ENCODE measurements at places on chromosomes 11 and 22.

DNA sequence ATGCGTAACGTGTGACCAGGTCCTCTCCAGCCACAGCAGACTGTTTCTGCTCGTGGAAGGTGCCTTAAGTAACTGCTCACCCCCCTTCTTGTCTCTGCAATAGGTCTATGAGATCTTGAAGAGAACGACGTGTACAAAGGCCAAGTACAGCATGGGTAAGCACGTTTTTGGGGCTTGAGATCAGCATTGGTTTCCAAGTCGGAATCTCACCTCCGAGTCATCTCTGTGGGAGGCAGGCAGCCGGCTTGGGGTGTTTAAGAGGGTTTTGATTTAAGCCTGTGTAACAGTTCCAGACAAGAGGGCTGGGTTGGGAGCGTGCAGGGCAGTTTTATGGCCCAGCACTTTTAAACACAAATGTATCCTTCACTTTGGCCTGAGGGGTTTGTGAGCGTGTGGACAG lies 30.1 kb downstream of the ANO1 start:
- H3K4me1 ChIP-seq = peaks cover 23% of the 10 kb centered on the region
- H3K36me3 ChIP-seq = no peaks in the 10 kb centered on the region
- H3K4me3 ChIP-seq = no peak overlapping the region
- no peaks in the 10 kb centered on the region for H3K27me3 ChIP-seq
- no peak overlapping the region for H3K27ac ChIP-seq

DNA sequence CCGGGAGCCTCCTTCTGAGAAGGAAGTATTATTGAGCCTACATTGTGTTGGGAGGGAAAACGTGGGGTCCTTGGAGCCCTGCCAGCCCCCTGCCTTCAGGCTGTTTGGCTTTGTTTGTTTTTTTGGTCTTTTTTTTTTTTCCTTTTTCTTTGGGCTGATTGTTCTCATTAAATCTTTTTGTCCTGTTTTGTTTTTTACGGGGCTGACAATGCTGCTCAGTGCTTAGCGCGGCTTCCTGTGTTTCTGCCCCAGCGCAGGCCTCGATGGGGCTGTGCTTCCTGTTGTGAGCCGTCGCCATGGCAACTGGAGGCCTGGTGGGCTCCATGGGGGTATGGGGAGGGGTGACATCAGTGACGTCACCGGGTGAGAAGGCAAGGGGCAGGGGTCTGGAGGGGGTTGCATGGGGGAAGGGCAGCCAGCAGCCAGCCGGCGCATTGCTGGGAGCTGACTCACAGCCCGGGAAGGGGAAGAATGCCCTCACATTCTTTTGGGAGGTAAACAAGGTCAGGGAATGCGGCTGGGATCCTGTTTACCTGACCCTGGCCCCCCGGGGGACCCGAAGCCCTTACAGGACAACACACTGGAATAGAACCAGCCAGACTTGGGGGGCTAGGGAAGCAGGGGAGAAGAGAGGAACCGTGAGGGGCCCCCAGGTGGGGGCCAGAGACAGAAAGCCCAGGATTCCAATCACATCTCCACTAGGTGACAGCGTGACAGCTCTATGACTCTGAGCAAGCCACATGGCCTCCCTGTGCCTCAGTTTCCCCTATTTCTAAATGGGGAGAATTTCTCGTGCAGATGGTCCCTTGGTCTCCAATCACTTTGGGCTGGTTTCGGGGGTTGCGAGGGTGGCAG lies 22.2 kb upstream of the CBX7 start:
- no peak overlapping the region for H3K4me3 ChIP-seq
- H3K4me1 ChIP-seq = peaks cover 4% of the 10 kb centered on the region
- H3K27me3 ChIP-seq = no peaks in the 10 kb centered on the region

- no peak overlapping the region for H3K27ac ChIP-seq
- no peaks in the 10 kb centered on the region for H3K36me3 ChIP-seq
- no peaks in the 10 kb centered on the region for H3K4me1 ChIP-seq
- no peak for DNase-seq
Observed at GRCh38 chr11:58060535-58060934, 29.8 kb downstream of the OR6Q1 start.

DNA sequence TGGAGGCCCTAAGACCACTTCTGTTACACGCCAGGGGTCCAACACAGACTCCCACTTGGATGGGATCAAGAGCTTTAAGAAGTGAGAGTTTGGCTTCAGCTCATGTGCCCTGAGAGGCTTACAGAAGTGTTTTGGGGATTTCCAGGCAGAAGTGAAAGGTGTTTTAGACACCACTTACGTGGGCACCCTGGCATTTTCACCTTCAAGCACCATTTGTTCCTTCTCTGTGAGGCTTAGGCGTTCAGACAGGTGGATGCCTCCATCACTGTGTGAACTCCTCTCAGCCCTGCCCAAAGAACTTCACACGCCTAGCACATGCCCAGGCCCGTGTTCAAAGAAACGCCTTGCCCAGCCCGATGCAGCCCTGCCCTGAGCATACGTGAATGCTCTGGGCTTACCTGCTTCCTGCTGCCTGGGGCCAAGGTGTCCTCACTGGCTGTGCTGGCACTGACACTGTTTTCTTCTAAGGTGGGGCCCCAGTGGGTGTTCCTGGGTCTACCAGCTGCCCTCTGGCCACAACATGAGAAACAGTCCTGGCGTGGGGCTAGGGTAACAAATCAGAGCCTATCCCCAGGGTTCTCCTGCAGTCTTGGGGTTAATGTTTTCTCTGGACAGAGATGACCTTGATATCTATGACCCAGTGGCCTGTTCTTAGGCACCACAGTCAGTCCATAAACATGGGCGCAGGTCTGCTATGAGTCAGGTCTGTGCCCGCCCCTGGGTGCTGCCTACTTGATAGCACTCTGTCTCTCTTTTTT lies 34.0 kb downstream of the AMPD3 start:
- no peak overlapping the region for H3K27ac ChIP-seq
- H3K4me3 ChIP-seq = no peak overlapping the region
- no peaks in the 10 kb centered on the region for H3K36me3 ChIP-seq
- peaks cover 7% of the 10 kb centered on the region for H3K4me1 ChIP-seq
- no peaks in the 10 kb centered on the region for H3K27me3 ChIP-seq

GRCh38 chr11:88194990-88195389 lies 19.7 kb upstream of the RAB38 start:
- no peaks in the 10 kb centered on the region for H3K4me1 ChIP-seq
- H3K4me3 ChIP-seq = no peak overlapping the region
- no peak for DNase-seq
- no peaks in the 10 kb centered on the region for H3K27me3 ChIP-seq
- H3K27ac ChIP-seq = no peak overlapping the region

DNA sequence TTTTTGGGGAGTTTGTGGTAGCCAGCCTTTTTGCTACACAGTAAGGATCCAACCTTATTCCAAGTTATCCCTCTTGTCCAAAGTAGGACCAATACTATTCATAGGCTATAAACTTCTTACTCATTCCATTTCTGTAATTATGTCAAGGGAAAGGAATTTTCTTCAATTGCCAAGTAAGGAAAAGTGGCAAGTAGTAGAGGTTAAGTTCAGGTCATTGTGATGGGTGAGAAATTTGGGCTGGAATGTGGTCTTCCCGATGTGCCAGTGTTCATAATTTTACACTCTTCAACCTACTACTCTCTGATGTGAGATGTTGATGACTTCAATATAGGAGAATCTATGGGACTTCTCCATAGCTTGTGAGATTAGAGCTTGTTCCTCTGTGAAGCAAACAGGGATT lies 648.8 kb downstream of the METTL15 start:
- no peaks in the 10 kb centered on the region for H3K27me3 ChIP-seq
- DNase-seq = no peak
- H3K4me1 ChIP-seq = no peaks in the 10 kb centered on the region
- peak overlapping the region; percentile 84 for H3K27ac ChIP-seq
- no peak overlapping the region for H3K4me3 ChIP-seq

DNA sequence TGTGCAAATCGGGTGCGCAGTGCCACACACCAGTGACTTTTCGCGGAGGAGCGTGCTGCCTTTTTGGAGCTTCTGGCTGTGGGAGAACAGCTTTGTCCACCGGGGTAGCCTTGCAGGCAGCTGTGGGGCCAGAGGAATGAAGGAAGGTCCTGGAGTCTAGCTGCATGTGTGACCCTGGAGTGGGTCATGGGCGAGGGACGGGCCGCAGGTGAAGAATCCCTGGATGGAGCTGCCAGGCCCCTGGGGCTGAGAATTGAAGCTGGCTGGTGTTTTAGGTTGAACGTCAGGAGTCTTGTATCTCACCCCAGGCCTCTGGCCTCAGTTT lies 8.6 kb downstream of the CCND1 start:
- peaks cover 33% of the 10 kb centered on the region for H3K4me1 ChIP-seq
- no peaks in the 10 kb centered on the region for H3K27me3 ChIP-seq
- H3K27ac ChIP-seq = peak overlapping the region; percentile 34
- peaks cover 85% of the 10 kb centered on the region for H3K36me3 ChIP-seq

DNA sequence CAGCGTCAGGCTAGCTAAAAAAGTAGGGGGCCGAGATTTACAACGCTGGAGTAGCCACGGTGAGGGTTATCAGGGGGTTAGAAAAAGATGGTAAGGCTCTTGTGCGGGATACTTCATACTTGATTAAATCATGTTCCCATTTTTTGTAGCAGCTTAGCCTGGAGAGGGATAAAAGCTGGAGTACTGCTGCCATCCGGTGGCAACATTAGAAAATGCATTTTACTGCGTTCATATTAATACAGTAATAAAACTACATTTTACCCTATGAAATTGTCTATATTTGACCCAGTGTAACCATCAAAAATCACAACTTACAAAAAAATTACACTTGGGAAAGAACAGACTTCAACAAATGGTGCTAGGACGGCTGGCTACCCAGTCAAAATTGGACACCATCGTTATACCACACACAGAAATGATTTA lies 17.3 kb downstream of the RPUSD4 start:
- peaks cover 14% of the 10 kb centered on the region for H3K4me1 ChIP-seq
- peak; percentile 82 for DNase-seq

- H3K27ac ChIP-seq = no peak overlapping the region
- no peaks in the 10 kb centered on the region for H3K36me3 ChIP-seq
- no peaks in the 10 kb centered on the region for H3K4me1 ChIP-seq
- H3K27me3 ChIP-seq = no peaks in the 10 kb centered on the region
- H3K4me3 ChIP-seq = no peak overlapping the region
- peak; percentile 72 for DNase-seq
Observed at GRCh38 chr11:125941619-125942611, 3.9 kb upstream of the VSIG10L2 start.

GRCh38 chr11:36304351-36304750 lies 8.3 kb downstream of the PRR5L start:
- no peak overlapping the region for H3K27ac ChIP-seq
- no peaks in the 10 kb centered on the region for H3K27me3 ChIP-seq
- peaks cover 7% of the 10 kb centered on the region for H3K4me1 ChIP-seq
- no peaks in the 10 kb centered on the region for H3K36me3 ChIP-seq

DNA sequence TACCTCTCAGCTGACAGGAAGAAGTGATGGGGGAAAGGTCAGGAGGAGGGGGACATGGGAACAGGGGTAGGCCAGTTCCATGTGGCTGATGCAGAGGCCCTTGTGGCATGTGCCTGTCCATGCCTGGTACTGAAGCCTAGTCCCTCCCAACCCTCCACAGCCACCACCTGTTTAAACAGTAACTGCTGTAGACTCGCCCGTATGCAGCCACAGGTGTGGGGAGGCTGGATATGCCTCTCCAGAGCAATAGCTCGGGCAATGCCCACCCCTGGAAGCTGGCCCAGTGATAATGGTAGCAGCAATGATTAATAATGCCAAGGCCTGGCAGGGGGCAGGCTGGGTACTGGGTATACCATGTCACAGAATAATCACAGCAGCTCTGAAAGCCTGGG lies 2.3 kb downstream of the SMTN start:
- peaks cover 5% of the 10 kb centered on the region for H3K36me3 ChIP-seq
- H3K27ac ChIP-seq = peak overlapping the region; percentile 4
- H3K27me3 ChIP-seq = no peaks in the 10 kb centered on the region
- peak overlapping the region; percentile 74 for H3K4me3 ChIP-seq
- DNase-seq = peak; percentile 7

- H3K27ac ChIP-seq = peak overlapping the region; percentile 53
- no peak for DNase-seq
- no peaks in the 10 kb centered on the region for H3K36me3 ChIP-seq
- H3K4me3 ChIP-seq = no peak overlapping the region
- H3K4me1 ChIP-seq = peaks cover 12% of the 10 kb centered on the region
Observed at GRCh38 chr11:122214567-122214966, 98.6 kb upstream of the BLID start.

DNA sequence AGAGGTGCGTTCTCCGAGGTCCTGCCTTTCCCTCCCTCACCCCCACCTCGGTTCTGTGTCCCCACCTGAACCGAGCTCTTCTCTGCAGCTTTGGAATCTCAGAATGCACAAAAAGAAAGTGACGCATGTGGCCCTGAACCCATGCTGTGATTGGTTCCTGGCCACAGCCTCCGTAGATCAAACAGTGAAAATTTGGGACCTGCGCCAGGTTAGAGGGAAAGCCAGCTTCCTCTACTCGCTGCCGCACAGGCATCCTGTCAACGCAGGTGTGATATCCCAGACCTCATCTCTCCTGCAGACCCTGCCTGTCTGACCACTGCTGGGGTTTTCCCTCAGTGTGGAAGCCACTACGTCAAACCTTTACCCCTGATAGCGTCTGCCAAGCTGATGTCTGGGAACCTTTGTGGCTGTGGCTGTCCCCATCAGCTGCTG lies 13.9 kb downstream of the ACP2 start:
- no peak overlapping the region for H3K27ac ChIP-seq
- no peak overlapping the region for H3K4me3 ChIP-seq
- H3K27me3 ChIP-seq = no peaks in the 10 kb centered on the region
- H3K4me1 ChIP-seq = peaks cover 2% of the 10 kb centered on the region
- peak; percentile 4 for DNase-seq
- H3K36me3 ChIP-seq = peaks cover 28% of the 10 kb centered on the region

DNA sequence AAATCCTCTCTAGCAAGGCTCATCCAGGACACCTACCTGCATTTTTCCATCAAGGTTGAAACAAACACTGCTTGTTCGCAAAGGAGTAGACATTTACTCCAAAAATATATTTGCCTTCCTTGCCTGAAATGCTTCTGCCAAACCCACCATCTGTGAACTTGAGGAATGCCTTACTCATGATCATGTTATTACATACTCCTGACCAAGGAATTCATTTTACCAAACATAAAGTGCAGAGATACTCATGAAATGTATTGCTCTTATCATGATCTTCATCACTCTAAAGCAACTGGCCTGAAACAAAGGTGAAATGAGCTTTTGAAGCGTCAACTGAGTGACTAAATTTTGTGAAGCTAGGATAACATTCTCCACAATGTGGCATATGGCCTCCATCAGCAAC lies 243.1 kb upstream of the CCDC179 start:
- H3K27ac ChIP-seq = no peak overlapping the region
- no peaks in the 10 kb centered on the region for H3K4me1 ChIP-seq
- no peaks in the 10 kb centered on the region for H3K36me3 ChIP-seq
- no peak for DNase-seq
- no peak overlapping the region for H3K4me3 ChIP-seq

DNA sequence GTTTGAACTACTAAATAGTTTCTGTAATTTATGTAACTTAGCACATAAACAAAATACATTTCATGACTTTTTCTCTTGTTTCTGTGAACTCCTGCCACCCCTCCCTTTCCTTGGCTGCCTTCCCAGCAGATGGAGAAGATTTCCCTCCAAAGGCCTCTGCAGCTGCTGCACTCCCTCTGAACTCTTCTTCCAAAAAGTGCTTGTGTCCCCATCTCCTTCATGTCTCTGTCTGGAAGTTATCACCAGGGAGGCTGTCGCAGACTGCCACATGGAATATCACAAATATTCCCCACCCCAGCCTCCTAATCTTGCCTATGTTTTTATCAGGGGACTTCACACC lies 1068.3 kb downstream of the OPCML start:
- no peaks in the 10 kb centered on the region for H3K27me3 ChIP-seq
- H3K4me3 ChIP-seq = no peak overlapping the region
- no peaks in the 10 kb centered on the region for H3K36me3 ChIP-seq
- no peak overlapping the region for H3K27ac ChIP-seq
- DNase-seq = no peak
- no peaks in the 10 kb centered on the region for H3K4me1 ChIP-seq
